ENCODE measurements at places on chromosomes 6 and 20.

- no peak for DNase-seq
Measured at GRCh38 chr6:12363651-12364381, 73.7 kb downstream of the EDN1 start.

- DNase-seq, result no peak
Measured at GRCh38 chr20:53592992-53593465, 610 bp downstream of the ZNF217 start.

- DNase-seq, result no peak
Measured at GRCh38 chr6:70314296-70314695, 11.4 kb upstream of the COL9A1 start.

- DNase-seq, result no peak
Measured at GRCh38 chr6:98324446-98324845, 509.9 kb upstream of the POU3F2 start.

GRCh38 chr6:166774770-166775169, 147.7 kb upstream of the RPS6KA2 start:
- no peak for DNase-seq

GRCh38 chr20:24935140-24935539, 13.9 kb upstream of the CST7 start:
- DNase-seq, result no peak

GRCh38 chr20:15616626-15617025, 956.6 kb downstream of the KIF16B start:
- no peak for DNase-seq

GRCh38 chr20:57893366-57893999, 183.7 kb upstream of the PMEPA1 start:
- no peak for DNase-seq

GRCh38 chr6:110852773-110853172, 21.8 kb upstream of the AMD1 start:
- no peak for DNase-seq

DNA sequence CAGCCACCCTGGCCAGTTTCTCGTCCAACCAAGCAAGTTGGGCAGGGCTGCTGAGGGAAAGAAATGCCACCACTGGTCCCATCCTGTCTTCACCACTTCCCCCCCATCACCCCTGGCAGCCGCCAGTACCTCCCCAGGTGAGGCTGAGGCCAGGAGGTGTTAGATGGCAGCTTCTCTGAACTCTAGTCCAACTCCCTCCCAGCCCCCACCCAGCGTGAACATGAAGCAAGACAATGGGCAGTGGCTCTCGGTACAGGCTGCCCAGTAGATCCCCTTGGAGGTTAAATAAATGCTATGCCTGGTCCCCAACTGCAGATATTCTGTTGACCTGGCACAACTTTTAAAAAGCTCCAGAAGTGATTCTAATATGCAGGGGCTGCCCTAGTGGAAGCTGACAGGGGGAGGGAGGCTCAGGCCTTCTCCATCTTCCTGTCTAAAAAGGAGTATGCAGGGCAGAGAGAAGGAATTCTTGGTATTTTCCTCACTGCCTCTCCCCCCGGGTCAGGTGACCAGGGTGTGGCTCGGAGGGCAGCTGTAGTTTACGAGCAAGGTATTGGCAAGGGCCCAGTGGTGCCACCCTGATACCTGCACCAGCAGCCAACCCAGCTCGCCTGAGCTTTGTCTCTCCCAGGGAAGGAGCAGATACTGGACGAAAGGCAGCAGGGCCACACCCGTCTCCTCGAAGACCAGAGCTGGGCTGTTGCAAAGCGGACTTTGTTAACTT, 25.7 kb downstream of the KCNK5 start:
- DNase-seq, result no peak

DNA sequence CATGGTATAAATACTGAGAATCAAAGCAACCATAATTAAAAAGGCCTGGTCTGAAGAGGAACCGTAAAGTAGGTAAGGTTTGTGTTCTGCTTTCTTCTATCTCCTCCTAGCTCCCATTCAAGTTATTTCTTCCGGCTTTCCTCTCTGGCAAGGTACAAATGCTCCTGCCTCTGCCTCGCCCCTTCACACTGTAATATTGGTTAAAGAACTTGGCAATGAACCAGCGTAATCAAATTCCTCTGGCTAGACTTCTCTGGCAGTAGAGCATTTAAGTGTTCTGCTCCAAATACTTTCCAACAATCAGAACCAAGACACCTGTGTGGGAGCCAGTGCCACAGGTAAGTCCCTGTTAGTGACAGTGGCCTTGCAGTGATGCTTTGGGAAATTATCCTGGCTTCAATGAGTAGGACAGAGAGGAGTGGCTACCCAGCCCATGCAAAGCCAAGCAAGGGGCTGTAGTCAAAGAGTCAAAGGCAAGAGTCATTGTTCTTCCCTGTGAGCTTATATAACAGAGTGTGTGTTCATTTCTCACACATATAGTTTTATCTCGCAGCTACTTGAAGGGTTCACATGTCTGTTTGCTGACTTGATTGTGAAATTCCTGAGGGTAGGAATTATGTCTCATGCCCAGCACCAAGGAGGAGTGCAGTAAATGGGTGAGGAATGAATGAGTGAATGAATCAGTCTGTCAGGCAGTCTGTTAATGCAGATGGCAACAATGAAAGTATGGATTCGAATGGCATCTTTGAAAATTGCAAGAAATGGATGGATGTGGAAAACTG, 329.3 kb downstream of the NRN1 start:
- no peak for DNase-seq

GRCh38 chr6:45678285-45678607, 300.5 kb upstream of the SUPT3H start:
- no peak for DNase-seq
